ENCODE measurements at places on chromosomes 11 and 22.
A peak's percentile ranks its signal among the peaks of the same experiment; 100 is the strongest.

- DNase-seq = no peak
Observed at GRCh38 chr11:16326679-16327297, 29.6 kb downstream of the SOX6 start.

DNA sequence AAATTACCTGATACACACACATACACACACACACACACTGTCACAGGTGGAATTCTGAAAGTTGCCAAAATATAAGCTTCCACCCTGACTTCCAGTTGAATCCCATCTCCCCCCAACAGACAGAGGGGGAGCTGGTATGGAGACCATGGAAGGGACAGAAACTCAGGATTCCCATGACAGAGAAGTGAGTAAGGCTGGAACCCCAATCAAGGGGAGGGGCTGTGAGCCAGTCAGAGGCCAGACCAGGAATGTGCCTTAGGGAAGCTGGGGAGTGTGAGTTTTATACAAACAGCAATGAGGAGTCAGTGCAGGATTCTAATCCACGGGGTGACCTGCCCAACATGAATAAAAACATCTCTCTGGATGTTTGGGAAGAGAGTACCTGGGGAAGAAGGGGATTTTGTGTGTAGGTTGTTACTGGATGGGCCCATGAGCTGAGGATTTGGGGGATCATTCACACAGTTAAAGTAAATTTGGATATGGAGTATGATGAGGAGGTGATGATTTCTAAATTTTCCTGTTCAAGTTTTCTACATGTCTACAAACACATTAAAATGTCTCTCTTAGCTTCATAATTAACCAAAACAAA lies 38.7 kb upstream of the TOP3B start:
- no peak for DNase-seq

DNA sequence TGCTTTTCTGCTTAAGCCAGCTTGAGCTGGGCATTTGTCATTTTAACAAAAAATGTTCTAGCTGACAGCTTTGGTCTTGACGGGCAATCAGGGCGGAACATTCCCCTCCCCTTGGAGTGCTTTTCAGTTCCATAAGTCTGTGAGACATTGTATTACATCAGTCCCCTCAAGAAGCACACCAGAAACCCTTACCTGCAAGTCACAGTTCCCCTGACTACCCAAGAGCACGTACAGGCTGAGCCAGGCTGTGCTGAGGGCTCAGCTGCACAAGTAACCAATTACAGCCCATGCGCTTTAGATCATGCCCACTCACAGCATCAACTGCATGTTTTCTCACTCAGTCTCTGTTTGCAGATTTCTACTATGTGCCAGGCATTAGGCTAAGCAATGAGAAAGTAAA lies 19.1 kb downstream of the HIRA start:
- peak; percentile 4 for DNase-seq

- DNase-seq = peak; percentile 68
Observed at GRCh38 chr11:131691181-131692041, 321.0 kb downstream of the NTM start.

DNA sequence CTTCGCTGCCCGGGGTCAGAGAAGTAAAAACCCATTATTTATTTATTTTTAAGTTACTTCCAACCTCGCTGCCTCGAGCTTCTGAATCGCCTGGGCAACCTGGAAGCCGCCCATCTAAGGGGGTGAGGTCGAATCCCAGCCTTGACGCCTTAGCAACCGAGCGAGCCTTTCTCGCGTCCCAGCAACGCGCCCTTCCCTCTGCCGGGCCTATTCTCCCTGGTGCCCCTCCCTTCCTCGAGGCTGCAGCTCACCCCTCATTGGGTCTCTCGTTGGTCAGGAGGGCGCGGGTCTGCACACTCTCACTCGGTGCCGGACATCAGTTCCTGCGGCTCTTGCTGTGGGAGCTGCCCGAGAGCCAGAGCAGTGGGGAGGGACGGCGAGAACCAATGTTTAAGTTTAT lies at the start of gene CCDC81:
Gene CCDC81 (plus strand): TSS at position 302 of the 400 bp plus-strand sequence. CDS start 277 bp downstream, outside the sequence.
- DNase-seq = peak; percentile 75

- DNase-seq = no peak
Observed at GRCh38 chr22:28909375-28909774, 26.0 kb downstream of the ZNRF3 start.

DNA sequence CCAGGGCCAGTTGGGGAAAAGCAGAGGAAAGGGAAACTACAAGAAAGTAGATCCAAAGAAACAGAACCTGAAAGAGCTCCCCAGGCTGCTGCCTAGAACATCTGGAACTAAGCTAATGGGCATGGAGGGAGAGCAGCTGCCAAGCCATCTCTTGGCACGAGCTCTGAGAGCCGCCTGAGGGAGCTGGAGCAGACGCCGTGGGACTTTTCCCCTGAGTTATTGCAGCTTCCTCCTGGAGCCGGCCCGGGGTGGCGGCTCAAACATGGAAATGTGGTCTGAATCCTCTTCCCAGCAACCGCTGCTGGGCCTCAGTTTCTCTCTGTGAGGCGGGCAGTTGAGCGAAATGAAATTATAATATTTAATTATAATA lies 41.8 kb downstream of the LIF start:
- DNase-seq = no peak

- no peak for DNase-seq
Observed at GRCh38 chr11:77072851-77073327, 6.1 kb downstream of the CAPN5 start.

DNA sequence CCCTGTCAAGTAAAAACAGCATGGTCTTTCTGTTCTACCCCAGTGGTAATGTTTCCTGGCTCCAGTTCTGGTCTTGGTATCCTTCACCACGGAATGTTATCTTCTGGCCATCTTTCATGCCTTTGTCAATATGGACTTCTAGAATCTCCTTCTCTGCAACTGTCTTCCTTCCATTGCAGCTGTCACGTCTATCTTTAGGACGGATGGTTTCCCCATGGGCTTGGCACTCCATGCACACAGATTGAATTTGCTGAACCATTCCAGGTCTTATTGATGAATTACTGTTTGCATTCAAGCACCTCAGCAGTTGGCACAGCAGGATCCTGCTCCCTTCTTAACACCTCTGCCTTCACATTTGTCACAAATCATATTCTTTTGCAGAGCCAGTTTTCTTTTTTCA lies 44.9 kb upstream of the SLC25A18 start:
- DNase-seq = no peak

DNA sequence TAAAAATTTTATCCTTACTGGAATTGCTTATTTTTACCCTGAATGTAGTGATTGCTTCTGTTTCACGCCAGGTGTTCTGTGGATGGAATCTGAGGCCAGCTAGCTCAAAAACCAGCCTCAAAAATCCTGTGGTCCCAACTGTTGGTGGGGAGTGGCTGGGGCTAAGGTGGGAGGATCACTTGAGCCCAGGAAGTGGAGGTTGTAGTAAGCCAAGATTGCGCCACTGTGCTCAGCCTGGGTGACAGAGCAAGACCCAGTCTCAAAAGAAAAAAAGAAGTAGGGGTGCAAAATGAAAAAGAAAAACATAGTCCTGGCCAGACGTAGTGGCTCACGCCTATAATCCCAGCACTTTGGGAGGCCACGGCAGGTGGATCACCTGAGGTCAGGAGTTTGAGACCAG lies 27.0 kb upstream of the SLC5A1 start:
- no peak for DNase-seq

GRCh38 chr11:3894128-3894731 lies 38.8 kb downstream of the STIM1 start:
- no peak for DNase-seq

DNA sequence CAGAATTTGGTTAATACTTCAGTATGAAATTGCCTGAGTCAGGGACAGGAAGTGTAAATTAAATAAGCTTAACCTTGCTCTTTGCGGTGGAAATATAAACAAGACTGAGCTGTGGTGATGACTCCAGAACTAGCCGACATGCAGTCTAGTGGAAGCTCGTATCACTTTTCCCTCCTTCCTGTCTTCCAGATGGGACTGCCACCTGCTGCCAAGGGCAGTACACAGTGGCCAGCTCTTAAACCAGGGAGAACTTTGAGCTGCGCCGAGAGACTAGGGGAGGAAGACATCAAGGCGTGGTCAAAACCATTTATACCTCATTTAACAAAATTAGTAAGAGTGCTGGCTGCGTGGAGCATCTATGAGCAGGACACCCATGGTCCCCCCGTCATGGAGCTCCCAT lies 31.3 kb upstream of the CTTN start:
- DNase-seq = no peak

DNA sequence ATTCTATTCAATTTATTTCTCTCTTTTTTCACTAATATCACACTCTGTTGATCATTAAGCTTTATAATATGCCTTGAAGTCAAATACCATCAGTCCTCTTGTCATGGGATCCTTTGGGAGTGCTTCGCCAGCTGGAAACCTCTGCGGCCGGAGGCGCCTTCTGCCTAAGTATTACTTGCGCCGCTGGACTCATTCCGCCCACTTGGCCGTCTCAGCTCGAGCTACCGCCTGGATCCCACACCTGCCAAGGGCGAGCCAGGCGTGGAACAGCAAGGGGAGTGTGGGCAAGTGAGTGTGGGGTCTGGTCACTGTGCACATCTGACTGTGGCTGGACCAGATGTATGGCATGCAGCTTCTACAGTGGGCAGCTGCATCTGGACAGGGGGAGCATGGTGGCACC lies 9.1 kb upstream of the MAP6 start:
- DNase-seq = peak; percentile 45

DNA sequence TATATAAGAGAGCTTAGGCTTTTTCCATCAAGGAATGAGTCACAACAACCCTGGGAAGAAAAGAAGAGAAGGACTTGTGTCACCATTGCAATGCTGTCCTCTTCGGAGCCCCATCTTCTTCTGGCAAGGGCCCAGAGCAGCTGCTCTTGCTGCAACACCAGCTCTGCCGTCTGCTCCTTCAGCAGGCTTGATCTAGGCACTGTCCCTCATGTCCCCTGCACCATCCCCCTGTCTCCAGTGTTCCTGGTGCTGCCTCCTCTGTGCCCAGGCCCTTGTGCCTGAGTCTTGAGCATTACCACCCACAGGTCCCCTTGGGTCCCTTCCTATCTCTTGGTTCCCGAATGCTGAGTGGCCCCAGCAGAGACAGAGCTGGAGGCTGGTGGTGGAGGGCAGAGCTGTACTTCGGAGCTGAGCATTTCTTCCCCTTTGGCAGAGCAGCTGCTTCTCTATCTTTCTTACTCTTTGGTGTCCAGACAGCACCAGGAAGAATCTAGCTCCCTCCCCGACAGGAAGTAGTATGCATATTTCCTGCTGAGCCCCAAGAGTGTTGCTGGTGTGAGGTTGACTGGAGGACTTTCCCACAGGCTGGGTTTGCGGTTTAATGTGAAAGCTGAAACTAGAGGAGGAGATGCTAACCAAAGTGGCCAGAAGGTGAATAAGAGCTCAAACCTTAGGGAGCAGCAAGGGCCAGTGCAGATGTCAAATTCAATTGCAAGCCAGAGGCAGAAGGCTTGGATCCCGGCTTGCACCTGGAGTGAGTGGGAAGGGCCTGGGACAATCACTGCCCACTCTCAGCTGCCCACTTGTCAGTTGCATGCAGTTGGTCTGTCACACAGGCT lies 27.8 kb downstream of the WEE1 start:
- peak; percentile 63 for DNase-seq

- DNase-seq = no peak
Observed at GRCh38 chr11:95616256-95616804, 173.3 kb downstream of the FAM76B start.

DNA sequence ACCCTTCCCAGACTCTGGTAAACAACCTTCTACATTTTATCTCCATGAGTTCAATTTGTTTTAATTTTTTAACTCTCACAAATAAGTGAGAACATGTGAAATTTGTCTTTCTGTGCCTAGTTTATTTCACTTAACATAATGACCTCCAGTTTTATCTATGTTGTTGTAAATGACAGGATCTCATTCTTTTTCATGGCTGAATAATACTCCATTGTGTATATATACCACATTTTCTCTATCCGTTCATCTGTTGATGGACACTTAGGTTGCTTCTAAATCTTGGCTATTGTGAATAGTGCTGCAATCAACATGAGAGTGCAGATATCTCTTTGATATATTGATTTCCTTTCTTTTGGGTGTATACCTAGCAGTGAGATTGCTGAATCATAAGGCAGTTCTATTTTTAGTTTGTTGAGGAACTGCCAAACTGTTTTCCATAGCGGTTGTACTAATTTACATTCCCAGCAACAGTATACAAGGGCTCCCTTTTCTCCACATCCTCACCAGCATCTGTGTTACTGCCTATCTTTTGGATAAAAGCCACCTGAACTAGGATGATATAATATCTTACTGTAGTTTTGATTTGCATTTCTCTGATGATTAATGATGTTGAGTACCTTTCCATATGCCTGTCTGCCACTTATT lies 93.9 kb downstream of the ATG16L2 start:
- no peak for DNase-seq

- DNase-seq = no peak
Observed at GRCh38 chr11:74450318-74450717, 17.0 kb downstream of the KCNE3 start.

GRCh38 chr22:47287516-47287915 lies 525.1 kb downstream of the TBC1D22A start:
- no peak for DNase-seq

DNA sequence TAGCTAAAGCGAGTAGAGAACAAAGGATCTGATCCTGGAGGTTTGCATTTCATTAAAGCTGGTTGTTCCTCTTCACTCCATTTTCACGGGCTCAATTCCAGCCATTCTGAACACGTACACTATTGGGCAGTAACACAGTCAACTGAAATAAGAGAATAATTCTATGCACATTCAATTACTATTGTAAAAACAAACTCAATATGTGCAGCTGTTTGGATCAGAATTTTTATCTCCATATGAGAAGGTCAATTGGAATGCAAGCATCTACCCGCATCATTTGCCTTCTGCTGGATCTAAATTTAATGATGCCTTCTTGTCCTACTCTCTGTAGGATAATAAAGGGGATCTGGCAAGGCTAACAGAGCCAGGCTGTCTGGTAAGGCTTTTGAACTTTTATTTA lies 562.8 kb upstream of the CCDC179 start:
- DNase-seq = no peak

DNA sequence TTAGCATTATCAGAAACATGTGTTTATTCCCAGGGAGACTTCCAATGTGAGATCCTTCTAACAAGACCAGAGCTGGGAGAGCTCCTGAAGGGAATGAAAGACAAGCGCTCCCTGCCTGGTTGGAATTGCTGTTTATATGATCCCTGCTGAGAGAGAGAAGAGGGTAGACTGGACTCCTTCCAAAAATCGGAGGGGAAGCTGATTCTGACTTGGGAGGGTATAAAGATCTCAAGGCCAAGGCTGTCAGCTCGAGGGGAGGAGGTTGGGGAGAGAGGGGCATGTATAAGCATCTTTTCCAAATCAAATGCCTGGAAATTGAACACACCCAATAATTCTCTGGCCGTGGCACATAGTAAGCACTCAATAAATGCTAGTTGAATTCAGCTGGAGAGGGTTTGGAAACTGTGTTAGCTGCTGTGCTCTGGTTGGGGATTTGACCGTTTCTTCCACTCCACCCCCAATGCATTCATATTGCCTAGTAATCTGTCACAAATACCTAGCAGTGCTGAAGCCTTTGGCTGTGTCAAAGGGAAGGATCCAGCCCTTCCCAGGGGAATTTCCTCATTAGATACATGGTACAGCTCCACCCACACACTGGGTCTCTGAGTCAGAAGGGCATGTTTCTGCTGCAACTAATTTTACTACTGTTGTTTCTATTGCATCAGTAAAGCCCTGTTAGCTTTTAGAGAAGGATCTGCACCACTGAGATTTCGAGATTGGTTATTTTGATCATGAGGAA lies 61.5 kb downstream of the CACNG2 start:
- DNase-seq = no peak

All from retina (tissue), 1 donor.